ENCODE measurements at places on chromosomes 1 and 21. TPM values are rescaled to one million over a fixed set of nuclear protein-coding genes. Genes with fewer than 3 reads are reported as not detected.

SELENBP1 gene
- total RNA-seq = 4.2 TPM

PTGFRN gene
- total RNA-seq = 97.0 TPM

CTSK gene
- total RNA-seq = 2.0 TPM

ERRFI1 gene
- total RNA-seq = 28.1 TPM

SEMA4A gene
- total RNA-seq = 0.65 TPM

CATSPER4 gene
- not detected for total RNA-seq

IVL gene
- total RNA-seq = not detected

HSPG2 gene
- 2,795 TPM for total RNA-seq

BTBD8 gene
- 2.0 TPM for total RNA-seq

PAQR6 gene
- 0.57 TPM for total RNA-seq

OXCT2 gene
- total RNA-seq = 2.3 TPM

COQ8A gene
- total RNA-seq = 8.8 TPM

OR2T2 gene
- not detected for total RNA-seq

GUCA2B gene
- total RNA-seq = not detected

FAM163A gene
- total RNA-seq = not detected

TSPEAR gene
- not detected for total RNA-seq

USP24 gene
- total RNA-seq = 40.8 TPM

GBP7 gene
- not detected for total RNA-seq

ANGPTL3 gene
- not detected for total RNA-seq

SLC1A7 gene
- total RNA-seq = not detected
